SK-N-DZ (cell line): ENCODE measurements at places on chromosomes 5 and 9.
A peak's percentile ranks its signal among the peaks of the same experiment; 100 is the strongest.

DNA sequence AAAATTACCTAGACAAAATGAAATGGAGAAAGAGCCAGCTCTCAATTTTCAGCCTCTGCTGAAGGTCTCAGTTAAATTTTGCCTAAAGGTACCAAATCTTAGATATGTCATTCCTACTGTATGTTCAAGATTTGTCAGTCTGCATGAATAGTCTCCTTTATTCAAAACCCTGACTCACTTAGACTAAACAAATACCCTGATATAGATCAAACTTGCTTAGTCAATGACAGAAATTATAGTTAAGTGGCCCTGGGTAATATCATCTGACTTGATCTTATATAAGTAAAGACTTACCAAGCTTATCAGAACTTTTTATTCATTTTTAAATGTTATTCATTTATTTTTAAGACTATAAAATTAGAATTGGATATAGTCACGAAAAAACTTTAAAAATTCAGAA lies 12.2 kb downstream of the MEGF9 start:
- peak; percentile 43 for DNase-seq

DNA sequence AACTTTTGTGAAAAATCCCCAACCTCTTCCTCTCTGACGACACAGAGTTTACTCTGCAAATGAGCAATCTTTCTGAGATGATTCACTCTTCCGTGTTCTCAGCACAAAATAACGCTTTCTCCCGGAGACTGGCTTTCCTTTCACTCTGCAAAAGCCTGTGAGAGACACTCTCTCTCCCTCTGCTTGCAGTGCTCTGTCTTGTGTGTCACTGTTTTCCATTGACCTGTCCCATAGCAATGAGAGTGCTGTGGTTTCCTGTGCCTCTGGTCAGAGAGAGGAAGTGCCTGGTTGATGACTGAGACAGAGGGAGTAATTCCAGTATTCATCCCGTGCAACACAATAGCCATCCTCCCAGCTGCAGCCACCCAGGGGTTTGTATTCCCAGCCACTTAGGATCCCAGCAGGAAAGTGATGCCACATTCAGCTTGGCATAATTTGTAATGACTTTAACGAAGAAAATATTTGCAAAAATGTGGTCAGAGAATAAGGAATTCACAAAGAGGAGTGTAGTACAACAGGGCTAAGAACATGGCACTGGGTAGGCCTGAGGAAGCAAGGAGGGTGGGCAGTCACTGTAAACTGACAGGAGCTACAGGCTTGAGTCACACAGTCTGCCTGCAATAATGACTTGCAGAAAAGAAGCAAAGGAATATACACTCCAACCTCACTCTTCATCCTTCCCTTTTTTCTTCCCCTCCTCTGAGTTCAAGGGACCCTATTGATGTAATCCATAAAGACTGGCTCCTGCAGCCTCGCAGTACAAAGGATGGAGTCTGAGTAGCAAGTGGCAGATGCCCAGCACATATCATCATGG lies 463.5 kb upstream of the RGMB start:
- DNase-seq, result no peak

- DNase-seq, result no peak
These were observed 64.9 kb upstream of the TARS1 start for GRCh38 chr5:33375900-33376299.

DNA sequence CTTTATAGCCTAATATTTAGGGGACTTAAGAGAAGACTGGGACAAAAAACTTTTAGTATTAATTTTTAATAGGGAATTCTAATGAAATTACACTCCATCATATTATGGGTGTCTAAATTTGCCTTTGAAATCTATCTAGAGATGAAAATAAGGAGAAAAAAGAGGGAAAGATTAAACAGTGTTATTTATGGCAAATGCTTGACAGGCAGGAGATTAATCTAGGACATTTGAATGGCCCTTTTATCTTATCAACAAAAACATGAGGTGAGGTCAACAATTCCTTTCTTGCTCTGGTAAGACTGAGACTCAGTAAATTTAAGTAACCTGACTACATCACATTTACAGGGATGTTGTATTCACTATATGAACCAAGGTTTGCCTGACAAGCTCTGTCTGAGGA lies 852.8 kb upstream of the CTNND2 start:
- no peak for DNase-seq

DNA sequence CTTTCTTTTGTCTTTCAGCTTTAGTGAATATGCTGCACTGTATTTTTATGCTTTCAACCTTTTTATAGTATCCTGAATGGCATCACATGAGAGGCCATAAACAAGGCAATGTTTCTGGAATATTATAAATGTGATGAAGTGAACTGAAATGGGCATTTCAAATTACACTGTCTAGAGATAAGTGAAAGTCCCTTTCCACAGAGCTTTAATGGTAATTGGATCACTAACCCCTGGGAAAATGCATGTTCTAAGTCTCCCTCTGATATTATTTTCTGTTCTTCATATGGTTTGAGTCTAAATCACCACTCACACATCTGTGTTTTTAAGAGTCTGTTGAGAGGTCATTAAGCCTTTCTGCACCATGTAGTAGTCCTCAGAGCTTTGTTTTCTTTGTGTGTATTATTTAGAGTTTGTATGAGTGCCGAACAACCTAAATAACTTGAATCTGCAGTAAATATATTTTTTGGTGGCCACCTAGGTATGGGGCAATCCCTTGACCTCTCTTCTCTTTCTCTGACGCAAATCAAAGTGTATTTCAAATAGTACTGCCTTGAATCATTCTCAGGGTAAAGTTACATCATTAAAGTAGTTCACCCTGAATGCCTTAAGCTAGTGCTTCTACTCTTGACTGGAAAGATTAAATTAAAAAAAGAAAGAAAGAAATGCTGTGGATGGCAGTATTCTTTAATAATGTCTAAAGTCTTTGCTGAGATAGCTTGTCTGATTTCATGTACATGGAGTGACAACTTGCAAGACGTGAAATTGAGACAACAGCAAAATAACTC lies 1931.0 kb upstream of the CDH6 start:
- DNase-seq, result no peak

DNA sequence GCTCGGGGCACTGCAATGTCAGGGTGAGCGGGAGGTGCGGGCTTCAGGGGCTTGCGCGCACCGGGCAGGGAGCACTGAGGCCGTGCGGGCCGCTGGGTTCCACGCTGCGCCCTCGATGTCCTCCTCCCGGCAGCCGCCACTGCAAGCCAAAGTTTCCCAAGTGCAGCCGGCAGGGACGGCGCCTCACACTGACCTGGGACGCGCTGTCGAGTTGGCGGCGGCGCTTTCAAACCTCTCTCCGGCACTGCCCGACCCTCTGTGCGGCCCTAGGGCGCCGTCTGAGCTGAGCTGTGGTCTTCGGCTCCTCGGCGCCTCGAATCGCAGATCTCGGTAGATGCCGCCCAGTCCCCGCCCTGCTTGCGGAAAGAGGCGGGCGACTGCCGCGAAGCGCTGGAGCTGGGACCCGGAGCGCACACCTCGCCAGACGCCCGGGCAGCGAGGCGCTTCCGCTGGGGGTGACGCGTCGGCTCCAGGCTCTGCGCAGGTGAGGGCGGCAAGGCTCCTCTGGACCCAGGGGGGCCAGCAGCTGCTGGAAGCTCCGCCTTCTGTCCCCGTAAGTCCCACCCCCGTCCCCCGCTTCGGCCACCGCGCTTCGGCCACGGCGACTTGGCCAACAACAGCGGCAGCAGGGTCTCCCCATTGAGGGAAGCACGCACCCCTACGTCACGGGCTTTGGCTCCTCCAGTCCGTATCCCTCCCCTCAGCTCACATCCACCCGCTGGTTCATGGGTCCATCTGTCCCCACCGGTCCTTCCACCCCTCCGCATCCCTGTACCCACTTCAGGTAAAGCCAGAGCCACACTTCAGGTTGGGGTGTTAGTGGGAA lies at the start of gene ANKRD34B:
TSS of gene ANKRD34B (minus strand) at position 320 of the 826 bp plus-strand sequence. CDS start 10,261 bp downstream, outside the sequence.
- DNase-seq, result peak; percentile 35
